ENCODE measurements at places on chromosomes 5 and 9.

- ATAC-seq: peak; percentile 57
Observed at GRCh38 chr5:79413112-79413511, 100.8 kb downstream of the HOMER1 start.

GRCh38 chr5:61431923-61432620 is 100.0 kb downstream of the ZSWIM6 start:
- no peak for ATAC-seq

DNA sequence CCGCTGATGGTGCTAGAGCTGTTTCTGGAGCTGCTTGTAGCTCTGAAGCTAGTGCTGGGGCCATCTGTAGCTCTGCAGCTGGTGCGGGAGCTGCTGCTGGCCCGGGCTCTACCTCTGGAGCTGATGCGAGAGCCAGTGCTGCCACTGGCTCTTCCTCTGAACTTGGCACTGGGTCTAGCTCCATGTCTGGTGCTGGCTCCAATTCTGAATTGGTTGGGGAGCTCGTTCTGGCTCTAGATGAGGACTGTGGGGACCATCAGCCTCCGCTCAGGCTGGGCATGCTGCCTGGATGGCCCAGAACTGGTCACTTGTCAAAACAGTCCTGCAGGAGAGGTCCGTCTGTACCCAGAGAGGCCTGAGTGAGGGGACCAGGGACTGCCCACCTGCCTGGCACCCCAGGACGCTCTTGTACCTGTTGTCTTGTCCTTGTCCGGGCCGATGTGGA is 21.5 kb downstream of the OBP2B start:
- no peak for ATAC-seq

DNA sequence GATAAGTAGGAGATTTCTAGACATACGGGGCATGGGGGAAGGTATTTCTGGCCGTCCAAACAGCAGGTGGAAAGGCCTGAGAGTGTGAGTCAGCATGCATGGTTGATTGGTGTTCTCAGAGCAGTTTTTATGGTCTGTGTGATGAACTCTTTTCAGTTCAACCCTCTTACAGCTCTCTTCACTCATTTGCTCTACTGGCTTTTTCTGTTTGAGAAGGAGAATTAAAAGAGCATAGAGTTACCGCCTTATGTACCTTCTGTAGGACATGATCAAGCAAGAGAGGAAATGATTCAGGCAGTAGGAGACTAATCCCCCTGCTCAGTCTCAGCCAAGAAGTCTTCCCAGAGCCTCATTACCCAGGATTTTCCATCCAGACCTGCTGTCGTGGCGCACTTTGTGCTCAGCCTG is 92.4 kb downstream of the PRDM6 start:
- peak; percentile 97 for ATAC-seq

GRCh38 chr5:116773926-116774325 is 199.3 kb upstream of the SEMA6A start:
- no peak for ATAC-seq

GRCh38 chr5:61139094-61139873 is 23.0 kb downstream of the SMIM15 start:
- ATAC-seq: peak; percentile 72

All from esophagus mucosa (tissue), 1 donor.